ENCODE measurements at places on chromosomes 7 and 10.
A peak's percentile ranks its signal among the peaks of the same experiment; 100 is the strongest.

DNA sequence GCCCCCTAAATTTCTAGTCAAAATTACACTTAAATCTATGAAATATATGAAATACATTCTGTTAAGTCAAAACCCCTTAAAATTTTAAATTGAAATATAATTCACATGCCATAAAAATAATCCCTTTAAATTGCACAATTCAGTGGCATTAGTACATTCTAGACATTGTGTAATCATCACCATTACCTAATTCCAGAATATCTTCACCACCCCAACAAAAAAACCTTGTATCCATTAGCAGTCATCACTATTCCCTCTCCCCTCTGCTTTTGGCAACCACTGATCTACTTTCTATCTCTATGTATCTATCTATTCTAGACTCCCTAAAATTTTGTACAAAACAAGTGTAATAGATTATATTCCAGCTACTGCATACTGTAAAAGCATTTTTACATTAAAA lies 261.2 kb downstream of the GLI3 start:
- DNase-seq: no peak

- peak; percentile 64 for DNase-seq
Measured at GRCh38 chr10:62732841-62733653, 71.5 kb upstream of the ADO start.

DNA sequence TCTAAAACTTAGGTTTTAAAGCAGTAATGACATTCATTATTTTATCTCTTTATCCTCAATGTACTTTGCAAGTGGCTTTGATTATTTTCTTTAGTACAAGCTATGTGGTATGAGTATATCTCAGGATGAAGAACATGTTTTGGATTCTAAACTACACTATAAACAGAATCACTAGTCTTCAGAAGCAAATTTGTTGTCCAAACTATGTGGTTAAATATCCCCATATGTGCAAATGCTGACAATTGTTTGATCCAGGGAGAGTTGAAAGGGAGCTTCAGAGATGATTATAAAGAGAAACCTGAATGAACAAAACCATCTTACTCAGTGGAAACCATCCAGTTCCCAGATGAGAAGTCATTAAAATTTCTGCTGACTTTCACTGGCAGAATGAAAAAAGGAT lies 179.3 kb downstream of the MDFIC start:
- no peak for DNase-seq

DNA sequence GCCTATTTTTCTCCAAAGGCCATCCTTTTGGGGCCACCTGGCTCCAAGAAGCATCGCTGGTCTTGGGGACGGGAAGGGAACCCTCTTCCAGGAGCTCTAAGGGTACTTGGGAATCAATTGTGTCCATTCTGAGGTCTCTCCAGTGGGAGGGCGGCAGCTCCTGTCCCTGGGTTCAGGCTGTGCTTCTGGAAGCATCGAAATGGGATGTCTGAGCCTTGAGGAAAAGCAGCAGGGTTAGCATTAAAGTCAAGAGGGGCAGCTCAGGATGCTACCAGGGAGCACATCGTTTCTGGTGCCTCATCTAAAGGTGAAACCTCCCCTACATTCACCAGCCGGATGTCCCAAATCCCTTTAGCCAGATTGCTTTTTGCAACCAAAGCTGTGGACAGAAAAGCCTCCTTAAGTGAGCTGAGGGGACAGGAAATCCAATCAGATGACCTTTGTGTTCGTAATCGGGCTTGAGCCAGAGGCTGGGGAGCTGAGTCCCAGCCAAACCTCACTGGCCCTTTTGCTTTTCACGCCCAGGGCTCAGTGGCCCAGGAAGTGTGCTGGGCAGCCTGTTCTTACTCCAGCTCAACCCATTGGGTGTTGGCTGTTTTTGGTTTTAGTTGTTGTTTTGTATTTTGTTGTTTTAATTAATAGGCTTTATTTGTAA lies 88.8 kb upstream of the ANLN start:
- no peak for DNase-seq

DNA sequence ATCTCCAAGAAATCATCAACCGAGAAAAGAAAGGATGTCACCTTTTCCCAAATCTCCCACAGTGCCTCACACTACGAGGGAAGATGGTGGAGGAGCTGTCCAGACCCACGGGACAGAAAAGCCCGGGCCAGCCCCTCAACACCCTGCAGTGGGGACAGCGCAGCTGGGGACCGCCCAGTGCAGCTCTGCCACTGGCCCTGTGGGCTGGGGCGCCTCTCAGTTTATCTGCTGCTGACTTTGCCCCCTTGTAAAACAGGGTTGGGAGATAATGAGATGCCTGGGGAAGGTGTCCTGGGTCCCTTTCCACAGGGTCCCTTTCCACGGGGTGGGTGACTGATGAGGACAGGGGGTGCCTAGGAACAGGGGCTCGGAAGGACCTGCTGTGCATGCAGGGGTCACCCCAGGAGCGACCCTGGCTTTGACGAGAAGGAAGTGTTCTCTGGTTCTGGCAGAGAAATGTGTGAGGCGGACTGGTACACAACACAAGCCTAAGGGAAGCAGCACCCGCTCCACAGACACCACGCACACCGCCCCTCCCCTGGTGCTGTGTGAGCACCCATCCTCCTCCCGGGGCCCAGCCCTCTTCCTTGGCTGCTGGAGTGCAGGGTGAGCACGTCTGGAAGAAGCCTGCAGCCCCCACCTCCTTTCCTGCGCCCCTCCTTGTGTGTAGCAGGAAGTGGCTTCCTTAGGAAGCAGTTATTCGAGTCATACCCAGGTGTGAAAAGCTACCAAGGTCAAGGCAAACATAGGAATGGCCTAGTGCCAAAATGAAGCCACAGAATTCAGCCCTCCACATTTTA lies 339.9 kb downstream of the DNAJB6 start:
- no peak for DNase-seq

GRCh38 chr10:60687679-60688078 lies 90.6 kb upstream of the CDK1 start:
- DNase-seq: no peak

DNA sequence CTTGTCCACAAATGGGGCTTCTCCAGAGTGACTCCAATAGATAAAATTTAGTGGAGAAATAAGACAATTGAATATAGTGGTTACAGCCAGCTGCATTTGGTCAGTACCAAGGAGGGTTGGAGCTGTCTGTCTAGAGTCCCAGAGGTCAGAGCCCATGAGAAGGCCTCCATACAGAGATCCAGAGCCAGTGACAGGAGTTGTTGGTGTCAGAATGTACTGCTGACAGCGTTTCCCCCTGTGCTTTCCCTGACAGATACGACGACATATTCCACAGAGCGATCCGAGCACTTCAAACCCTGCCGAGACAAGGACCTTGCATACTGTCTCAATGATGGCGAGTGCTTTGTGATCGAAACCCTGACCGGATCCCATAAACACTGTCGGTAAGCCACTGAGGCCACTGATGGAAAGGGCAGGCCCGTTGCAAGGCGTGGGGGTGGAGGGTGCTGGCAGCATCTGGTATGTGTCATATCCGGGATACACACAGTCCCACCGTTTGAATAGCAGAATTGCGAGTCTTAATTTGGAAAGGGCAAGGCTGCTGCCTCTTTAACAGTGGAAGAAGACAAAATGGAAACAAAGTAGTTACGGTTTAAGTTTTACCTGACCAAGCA lies 483.6 kb downstream of the NRG3 start:
- DNase-seq: no peak

- DNase-seq: no peak
Measured at GRCh38 chr7:139738101-139738489, 39.7 kb downstream of the HIPK2 start.

- no peak for DNase-seq
Measured at GRCh38 chr7:7524121-7524520, 11.6 kb downstream of the COL28A1 start.

DNA sequence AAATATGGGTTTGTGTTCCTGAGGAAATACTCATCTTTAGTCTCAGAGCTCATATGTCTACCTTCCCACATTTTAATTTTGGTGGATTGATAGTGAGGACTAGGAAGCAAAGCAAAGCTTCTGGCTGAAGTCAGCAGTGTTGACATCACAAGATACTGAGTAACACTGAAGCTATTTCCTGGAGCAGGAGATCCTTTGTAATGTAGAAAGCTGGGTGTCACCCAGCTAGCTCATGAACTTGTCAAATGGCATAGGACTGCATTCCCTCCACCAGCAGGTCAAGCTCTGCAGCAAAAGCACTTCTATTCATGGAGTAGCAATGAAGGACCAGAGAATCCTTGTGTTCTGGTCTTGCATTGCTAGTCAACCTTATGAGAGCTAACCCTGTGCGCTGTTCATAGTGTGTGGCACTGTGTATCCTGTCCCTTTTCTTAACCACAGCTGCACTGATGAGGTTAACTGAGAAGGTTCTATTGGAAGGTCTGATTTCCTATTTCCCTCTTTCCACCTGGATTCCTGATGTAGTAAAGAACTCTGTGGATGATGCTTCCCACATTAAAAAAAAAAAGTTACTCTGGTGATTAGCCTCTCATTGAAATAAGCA lies 94.8 kb upstream of the ZNF804B start:
- DNase-seq: no peak

DNA sequence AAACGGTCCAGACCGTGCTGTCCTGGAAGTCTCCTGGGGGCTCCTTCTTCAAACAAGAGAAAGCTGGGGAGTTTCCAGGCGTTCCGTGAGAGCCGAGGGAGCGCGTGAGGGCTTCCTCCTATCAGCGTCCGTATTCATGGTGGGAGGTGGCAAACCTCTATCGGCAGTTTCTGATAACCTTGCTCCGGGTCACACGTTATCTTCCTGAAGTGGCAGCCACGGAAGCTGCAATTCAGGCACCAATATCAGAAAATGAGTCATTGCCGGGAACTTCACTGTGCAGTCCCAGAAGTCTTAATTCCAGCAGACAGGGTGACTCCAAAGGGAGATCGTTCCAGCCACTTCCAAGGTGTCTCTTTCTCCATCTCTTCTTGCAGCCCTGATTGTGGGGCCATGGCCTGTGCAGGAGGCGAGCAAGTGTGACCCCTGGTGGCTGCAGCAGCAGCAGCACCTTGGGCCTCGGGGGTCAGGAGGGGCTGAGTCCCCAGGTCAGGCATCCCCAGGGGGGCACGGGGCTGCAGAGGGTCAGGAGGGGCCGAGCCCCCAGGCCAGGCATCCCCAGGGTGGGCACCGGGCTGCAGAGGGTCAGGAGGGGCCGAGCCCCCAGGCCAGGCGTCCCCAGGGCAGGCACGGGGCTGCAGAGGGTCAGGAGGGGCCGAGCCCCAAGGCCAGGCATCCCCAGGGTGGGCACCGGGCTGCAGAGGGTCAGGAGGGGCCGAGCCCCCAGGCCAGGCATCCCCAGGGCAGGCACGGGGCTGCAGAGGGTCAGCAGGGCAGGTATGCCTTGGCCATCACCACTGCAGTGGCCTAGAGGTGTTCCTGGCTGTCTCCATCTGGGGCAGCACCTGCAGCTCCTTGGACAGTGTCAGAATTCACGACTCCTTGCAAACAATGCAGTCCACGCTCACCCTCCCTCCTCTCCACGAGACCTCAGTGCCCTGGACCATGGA lies 538.7 kb downstream of the DNAJB6 start:
- no peak for DNase-seq

GRCh38 chr7:12303495-12303894 lies 92.4 kb downstream of the TMEM106B start:
- DNase-seq: no peak

DNA sequence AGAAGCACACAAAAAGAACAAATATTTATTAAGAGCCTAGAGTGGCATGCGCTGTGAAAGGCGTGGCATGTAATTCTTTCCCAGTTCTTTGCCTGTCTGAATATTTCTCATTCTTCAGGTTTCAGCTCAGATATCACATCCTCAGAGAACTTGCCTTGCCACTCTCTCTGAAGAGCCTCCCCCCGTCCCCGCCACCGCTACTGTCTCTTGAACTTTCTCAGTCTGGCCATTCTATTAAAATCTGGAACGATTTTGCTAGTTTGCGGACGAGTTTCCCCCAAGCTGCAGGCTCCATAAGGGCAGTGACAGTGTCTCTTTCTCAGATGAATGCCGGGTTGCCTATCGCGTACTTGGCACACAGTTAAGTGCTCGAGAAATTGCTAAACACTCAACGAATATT lies 787 bp upstream of the PLEKHA1 start:
- no peak for DNase-seq

DNA sequence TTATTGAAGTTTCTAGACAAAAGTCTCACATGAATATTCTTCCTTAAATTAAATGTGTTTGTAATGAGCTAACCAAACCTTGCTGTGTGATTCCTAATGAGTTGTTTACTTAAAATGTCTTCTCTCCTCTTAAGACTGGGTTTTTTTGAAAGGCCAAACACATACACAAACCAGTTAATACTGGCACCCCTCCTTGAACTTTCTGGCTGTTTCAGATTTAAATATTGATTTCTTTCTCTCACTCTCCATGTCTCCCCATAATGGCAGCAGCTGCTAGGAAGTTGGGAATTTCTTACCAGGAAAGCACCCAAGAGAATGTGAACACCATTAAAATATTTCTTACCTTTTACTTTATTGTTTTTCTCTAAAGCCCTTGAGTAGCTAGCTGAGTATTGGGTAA lies 11.4 kb upstream of the PTN start:
- no peak for DNase-seq

DNA sequence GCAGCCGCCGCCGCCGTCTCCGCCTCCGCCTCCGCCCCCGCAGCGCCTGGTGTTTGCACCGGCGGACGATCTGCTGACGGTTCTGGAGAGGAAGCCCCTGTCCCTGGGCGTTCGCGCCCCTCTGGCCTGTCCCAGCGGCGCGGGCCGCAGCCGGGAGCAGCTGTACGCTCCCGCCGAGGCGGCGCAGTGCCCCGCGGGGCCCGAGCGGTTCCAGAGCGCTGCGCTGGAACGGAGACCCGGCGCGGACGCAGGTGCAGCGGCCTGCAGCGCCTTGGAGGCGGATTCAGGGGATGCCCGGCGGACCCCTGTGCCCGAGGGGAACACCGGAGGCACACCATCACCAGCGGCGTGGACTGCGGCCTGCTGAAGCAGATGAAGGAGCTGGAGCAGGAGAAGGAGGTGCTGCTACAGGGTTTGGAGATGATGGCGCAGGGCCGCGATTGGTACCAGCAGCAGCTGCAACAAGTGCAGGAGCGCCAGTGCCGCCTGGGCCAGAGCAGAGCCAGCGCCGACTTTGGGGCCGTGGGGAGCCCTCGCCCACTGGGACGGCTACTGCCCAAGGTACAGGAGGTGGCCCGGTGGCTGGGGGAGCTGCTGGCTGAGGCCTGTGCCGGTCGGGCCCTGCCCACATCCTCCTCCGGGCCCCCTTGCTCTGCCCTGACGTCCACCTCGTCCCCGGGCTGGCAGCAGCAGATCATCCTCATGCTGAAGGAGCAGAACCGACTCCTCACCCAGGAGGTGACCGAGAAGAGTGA lies 24.8 kb upstream of the ZNF735 start:
- DNase-seq: no peak

DNA sequence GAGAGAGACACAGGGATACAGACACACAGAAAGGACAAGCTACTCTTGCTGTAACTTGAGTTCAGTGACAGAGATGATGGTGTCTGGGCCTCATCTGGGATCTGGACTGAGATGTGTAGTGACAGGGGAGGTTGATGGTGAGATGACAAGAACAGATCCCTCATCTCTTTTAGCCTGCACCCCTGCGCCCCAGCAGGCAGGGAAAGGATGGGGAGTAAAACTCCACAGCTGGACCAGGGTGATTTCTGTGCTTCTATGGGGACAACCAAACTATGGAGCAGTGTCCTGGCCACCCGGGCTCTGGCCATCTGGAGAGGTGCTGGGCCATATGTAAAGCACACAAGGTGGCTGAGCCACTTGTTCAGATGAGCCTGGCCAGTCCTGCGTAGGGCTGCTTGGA lies 4.5 kb upstream of the LRRC18 start:
- DNase-seq: no peak

- no peak for DNase-seq
Measured at GRCh38 chr7:117808341-117808757, 64.9 kb downstream of the CTTNBP2 start.
